ENCODE measurements at places on chromosomes 6 and 20.

DNA sequence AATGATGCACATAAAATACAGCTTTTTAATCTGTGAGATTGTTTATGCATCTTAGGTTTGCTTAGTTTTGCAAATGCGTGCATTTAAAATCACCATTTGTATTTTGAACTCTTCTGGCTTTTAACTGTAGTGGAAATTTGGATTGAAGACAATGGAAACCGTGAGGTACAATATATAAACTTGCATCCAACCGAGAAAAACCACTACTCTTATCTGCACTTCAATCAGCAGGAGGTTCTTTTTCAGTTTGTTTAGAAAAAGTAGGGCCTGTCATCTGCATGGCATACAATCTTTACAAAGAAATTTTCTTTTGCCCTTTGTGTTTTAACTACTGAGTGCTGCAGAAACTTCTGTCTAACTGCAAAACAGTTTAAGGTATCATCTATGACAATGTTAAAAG lies 132.8 kb downstream of the LAMA2 start:
- H3K27me3 ChIP-seq = no peaks in the 10 kb centered on the region
- no peak overlapping the region for H3K4me3 ChIP-seq
- DNase-seq = no peak
- no peak overlapping the region for H3K27ac ChIP-seq

DNA sequence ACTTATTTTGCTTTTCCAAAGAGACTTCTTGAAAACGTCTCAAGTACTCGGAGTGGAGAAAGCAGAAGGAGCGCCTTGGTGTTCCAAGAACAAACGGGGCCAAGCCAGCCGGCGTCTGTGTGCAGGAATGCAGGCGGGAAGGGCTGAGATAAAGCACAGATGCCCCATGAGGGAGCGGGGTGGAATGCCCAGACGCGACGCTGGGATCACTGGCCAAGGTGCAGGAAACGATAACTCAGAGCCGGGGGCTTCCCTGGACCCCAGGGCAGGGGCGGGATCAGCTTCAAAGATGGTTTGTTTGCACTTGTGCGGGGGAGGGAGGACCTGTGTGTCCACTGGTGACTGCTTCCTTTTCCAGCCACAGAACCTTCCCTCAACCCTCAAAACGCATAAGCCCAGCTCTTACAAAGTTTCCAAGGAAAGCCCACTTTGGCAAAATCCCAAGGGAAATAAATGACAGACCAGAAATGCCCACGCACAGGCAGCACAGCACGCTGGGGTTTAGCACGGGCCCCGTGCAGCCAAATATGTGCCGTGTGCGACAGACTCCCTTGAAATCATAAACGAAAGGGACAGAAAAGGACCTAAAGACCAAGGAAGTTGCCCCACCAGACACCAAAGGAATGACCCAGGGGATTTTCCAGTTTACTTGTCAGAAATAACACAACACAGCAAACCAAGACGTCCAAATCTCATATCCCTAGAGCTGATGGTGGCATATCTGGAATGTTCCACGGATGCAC lies 113.9 kb downstream of the NFATC2 start:
- no peaks in the 10 kb centered on the region for H3K27me3 ChIP-seq
- no peak overlapping the region for H3K27ac ChIP-seq
- peak; percentile 71 for DNase-seq
- no peak overlapping the region for H3K4me3 ChIP-seq
- no peaks in the 10 kb centered on the region for H3K4me1 ChIP-seq

DNA sequence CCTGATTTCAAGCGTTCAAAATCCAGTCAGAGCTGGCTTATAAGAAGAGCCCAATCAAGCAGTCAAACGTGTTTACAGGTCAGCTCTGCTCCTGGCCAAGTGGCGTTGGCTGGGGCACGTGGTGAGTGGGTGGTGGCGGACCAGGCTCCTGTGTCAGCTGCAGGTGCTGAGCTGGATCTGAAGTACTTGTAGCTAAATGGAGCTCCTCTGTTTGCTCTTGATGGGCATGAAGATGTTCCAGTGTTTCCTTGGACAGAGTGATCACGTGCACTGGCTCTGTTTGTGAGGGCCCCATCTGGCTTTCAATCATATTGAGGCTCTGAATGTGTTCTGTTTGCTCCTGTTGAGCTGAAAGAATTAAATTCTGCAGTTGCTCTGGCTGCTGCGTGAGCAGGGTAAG lies 10.2 kb upstream of the MICAL1 start:
- H3K27me3 ChIP-seq = no peaks in the 10 kb centered on the region
- no peak overlapping the region for H3K4me3 ChIP-seq
- H3K36me3 ChIP-seq = peaks cover 10% of the 10 kb centered on the region
- DNase-seq = no peak
- no peak overlapping the region for H3K27ac ChIP-seq

DNA sequence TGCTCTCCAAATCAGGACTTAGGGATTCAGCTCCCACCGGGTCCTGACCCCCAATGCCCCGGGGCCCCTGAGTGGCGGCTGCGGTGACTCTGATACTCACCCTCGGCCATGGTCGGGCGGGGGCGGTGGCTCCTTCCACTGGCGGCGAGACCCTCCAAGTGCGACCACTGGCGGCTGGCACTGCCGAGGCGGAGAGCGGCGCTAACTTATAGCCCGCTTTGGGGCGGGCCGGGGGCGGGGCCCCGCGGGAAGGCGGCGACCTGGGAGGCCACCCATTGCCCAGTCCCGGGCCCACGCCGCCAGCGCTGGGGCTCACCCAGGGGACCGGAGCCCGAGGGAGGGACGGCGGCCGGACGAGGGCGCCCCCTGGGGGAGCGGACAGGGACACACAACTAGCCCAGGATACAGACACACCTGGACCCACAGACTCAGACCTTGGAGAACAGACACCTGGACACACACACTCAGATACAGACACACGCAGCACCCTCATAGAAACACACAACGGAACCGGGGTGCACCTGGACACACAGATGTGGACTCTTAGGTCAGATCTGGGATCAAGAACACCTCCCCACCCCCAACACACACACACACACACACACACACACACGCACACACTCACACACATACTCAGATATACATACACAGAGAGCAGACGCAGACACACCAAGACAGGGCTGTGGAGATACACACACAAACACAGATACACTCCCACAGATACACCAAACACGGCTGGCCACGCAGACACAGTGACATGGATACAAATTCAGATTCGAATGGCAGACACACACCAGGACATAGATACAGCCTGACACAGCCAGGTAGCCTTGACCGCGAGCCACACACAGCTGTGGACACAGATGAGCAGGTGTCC lies at the start of gene TGM2:
TGM2 (minus strand) TSS at position 182 of the 877 bp plus-strand sequence; CDS start at position 110, 72 bp downstream.
- peaks cover 1% of the 10 kb centered on the region for H3K4me1 ChIP-seq
- no peaks in the 10 kb centered on the region for H3K36me3 ChIP-seq
- H3K27me3 ChIP-seq = no peaks in the 10 kb centered on the region

DNA sequence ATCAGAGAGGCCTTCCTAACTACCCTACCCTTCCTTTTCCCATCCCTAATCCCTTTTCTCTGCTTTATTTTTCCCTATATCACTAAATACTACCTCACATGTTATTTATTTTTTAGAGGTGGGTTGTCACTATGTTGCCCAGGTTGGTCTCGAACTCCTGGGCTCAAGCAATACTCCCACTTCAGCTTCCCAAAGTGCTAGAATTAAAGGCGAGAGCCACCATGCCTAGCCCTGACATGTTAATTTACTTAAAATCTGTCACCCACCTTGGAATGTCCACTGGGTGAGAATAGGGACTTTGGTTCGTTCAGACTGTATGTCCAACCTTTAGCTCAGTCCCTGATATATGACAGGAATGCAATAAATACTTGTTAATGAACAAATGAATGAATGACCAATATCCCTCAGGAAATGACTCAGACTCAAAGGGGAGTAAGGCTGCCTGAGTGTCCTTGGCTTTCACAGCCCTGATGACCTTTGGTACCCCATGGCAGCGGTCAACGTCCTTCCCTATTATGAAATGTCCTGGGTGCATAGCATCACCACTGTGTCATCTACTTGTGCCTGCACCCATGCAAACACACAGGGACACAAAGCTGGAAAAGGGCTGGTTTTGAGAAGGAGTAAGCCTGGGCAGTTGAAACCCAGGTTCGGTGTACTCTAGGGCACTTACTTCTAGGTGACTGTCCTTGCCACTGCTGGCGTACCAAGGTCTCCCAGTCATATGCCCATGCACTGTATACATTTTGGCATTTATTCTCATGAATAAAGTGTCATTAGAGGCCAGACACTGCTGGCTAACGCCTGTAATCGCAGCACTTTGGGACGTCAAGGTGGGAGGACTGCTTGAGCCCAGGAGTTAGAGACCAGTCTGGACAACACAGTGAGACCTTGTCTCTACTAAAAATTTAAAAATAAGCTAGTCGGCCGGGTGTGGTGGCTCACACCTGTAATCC lies 26.5 kb downstream of the BCL2L1 start:
- DNase-seq = peak; percentile 83
- no peaks in the 10 kb centered on the region for H3K27me3 ChIP-seq
- no peak overlapping the region for H3K4me3 ChIP-seq

DNA sequence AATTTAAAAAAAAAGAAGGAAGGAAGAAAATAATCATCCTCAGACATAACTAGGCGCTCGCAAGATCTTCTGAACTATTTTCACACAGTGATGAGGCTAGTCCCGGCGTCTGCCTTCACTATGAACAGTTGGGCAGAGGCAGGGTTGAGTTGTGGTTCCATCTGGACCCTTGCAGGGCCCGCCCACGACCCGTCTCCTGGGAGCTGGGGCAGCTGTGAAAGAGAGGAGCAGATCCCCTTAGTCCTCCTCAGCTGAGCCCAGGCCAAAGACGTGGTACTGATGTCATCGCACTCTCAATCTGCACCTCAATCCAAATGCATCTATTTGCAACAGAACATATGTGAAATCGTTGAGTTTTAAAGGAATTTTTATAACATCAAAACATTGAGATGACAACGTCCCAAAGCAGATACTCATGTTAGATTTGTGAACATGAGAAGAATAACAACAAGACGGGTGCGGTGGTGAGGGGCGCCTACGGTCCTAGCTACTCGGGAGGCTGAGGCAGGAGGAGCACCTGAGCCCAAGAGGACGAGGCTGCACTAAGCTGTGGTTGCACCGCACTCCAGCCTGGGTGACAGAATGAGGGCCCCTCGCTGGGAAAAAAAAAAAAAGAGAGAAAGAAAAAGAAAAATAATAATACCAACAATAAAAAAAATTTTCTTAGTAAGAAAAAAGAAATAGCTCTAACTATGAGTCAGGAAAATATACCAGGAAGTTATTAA lies 15.3 kb downstream of the TCFL5 start:
- no peak for DNase-seq
- H3K4me3 ChIP-seq = no peak overlapping the region
- H3K4me1 ChIP-seq = no peaks in the 10 kb centered on the region
- H3K27me3 ChIP-seq = no peaks in the 10 kb centered on the region

GRCh38 chr6:43978473-43979346 lies 148.5 kb downstream of the MRPL14 start:
- no peaks in the 10 kb centered on the region for H3K27me3 ChIP-seq
- DNase-seq = peak; percentile 57
- no peak overlapping the region for H3K4me3 ChIP-seq
- no peak overlapping the region for H3K27ac ChIP-seq

GRCh38 chr20:54062812-54063280 lies 7.5 kb downstream of the BCAS1 start:
- H3K4me1 ChIP-seq = no peaks in the 10 kb centered on the region
- H3K4me3 ChIP-seq = no peak overlapping the region
- DNase-seq = no peak
- no peaks in the 10 kb centered on the region for H3K27me3 ChIP-seq
- no peak overlapping the region for H3K27ac ChIP-seq
- H3K36me3 ChIP-seq = no peaks in the 10 kb centered on the region

GRCh38 chr6:157497579-157497978 lies 116.6 kb downstream of the ZDHHC14 start:
- no peaks in the 10 kb centered on the region for H3K4me1 ChIP-seq
- H3K27me3 ChIP-seq = no peaks in the 10 kb centered on the region
- no peak overlapping the region for H3K27ac ChIP-seq
- H3K36me3 ChIP-seq = no peaks in the 10 kb centered on the region
- DNase-seq = no peak

GRCh38 chr6:29961966-29962365 lies 19.6 kb downstream of the HLA-A start:
- DNase-seq = no peak
- H3K27ac ChIP-seq = no peak overlapping the region
- no peaks in the 10 kb centered on the region for H3K27me3 ChIP-seq
- H3K36me3 ChIP-seq = no peaks in the 10 kb centered on the region
- H3K4me3 ChIP-seq = no peak overlapping the region

DNA sequence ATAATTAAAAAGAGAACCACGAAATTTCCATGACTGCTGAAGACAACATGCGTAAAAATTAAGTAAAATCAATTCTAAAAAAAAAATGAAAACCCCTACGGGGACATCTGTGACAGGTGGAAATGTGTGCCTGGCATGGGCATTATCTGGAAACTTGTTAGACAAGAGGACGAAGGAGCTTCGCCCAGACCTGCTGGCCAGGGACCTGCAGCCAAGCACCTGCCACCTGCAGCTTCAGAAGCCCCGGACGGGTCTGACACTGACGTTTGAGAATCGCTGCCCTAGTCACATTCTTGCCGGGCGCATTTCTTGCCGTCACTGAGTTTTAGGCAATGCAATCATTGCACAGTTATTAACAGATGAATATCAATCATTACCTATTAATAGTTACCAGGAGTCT lies 140.3 kb downstream of the SMOC2 start:
- no peaks in the 10 kb centered on the region for H3K27me3 ChIP-seq
- no peaks in the 10 kb centered on the region for H3K4me1 ChIP-seq
- no peak overlapping the region for H3K4me3 ChIP-seq

- no peak for DNase-seq
- H3K27me3 ChIP-seq = no peaks in the 10 kb centered on the region
- H3K4me1 ChIP-seq = no peaks in the 10 kb centered on the region
- no peaks in the 10 kb centered on the region for H3K36me3 ChIP-seq
- no peak overlapping the region for H3K4me3 ChIP-seq
- H3K27ac ChIP-seq = no peak overlapping the region
Measured at GRCh38 chr20:36030149-36030548, 61.8 kb downstream of the CNBD2 start.

DNA sequence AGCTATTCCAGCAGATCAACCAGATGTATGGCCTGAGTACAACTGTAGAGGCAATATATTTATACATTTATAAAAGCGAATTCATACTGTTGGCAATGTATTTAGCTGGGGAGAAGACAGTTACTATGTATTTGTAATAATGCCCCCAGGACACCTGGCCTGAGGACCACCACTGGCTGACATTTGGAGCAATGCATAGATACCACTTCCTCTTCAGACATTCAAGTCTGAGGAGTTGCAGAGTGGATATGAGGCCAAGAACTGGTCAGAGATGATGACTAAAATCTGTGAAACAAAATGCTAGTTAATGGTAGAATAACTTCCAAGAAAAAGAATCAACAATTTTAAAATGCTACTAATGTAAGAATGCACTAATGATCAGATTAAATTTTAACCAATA lies 462.3 kb downstream of the CDC5L start:
- H3K36me3 ChIP-seq = no peaks in the 10 kb centered on the region
- no peak overlapping the region for H3K27ac ChIP-seq
- H3K4me3 ChIP-seq = no peak overlapping the region
- no peaks in the 10 kb centered on the region for H3K27me3 ChIP-seq
- no peaks in the 10 kb centered on the region for H3K4me1 ChIP-seq

GRCh38 chr20:59006167-59006863 lies 739 bp downstream of the CTSZ start:
- peak; percentile 80 for DNase-seq
- no peaks in the 10 kb centered on the region for H3K36me3 ChIP-seq
- H3K4me1 ChIP-seq = no peaks in the 10 kb centered on the region
- H3K27me3 ChIP-seq = no peaks in the 10 kb centered on the region
